ENCODE measurements at places on chromosomes 1 and 21. TPM values are rescaled to one million over a fixed set of nuclear protein-coding genes. Genes with fewer than 3 reads are reported as not detected.

FBLIM1 gene
- total RNA-seq, result 3.8 TPM

GRCh38 chr1:22613951-22614350 is 22.5 kb upstream of the C1QA start:
- H3K36me3 ChIP-seq, result no peaks in the 10 kb centered on the region
- no peak for DNase-seq
- no peak overlapping the region for H3K4me3 ChIP-seq
- H3K4me1 ChIP-seq, result no peaks in the 10 kb centered on the region
- no peak overlapping the region for H3K27ac ChIP-seq

DNA sequence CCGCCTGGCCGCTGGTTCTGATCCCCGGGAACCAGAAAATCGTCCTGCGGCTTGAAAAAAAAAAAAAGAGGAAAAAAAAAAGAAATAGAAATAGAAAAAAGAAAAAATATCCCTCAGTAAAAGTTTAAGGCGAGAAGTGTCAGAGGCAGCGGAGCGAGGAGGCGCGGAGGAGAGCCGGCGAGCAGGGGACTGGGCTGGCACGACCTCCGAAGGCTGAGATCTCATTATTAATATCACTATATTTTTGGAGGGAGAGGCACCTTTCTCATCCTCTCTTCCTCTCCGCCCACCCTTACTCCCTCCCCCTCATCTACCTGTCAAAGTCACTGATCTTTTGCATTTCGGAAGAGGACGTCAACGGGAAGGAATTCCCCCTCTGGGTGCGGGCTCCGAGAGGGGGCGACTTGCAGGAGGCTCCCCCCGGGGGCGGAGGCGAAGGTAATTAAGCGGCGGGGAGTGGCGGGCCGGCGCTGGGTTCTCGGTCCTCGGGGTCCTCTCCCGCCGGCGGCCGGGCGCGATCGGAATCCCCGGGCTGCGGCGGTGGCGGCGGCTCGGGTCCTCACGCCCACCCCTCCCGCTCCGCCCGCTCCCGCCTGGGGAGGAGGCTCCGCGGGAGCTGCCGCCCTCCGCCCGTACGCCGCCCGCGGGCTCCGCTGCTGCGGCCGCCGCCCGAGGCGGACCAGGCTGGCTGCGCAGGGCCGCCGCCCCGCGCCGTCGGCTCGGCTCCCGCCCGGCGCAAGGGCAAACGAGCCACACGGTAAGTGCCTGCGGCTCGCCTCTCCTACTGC is at the start of gene NTNG1:
Gene NTNG1 (plus strand): TSS at position 337 of the 788 bp plus-strand sequence.
- peaks cover 27% of the 10 kb centered on the region for H3K27me3 ChIP-seq
- DNase-seq, result no peak
- H3K4me1 ChIP-seq, result peaks cover 9% of the 10 kb centered on the region
- H3K4me3 ChIP-seq, result peak within 1 kb of the TSS; percentile 69
- H3K36me3 ChIP-seq, result no peaks in the 10 kb centered on the region

DNA sequence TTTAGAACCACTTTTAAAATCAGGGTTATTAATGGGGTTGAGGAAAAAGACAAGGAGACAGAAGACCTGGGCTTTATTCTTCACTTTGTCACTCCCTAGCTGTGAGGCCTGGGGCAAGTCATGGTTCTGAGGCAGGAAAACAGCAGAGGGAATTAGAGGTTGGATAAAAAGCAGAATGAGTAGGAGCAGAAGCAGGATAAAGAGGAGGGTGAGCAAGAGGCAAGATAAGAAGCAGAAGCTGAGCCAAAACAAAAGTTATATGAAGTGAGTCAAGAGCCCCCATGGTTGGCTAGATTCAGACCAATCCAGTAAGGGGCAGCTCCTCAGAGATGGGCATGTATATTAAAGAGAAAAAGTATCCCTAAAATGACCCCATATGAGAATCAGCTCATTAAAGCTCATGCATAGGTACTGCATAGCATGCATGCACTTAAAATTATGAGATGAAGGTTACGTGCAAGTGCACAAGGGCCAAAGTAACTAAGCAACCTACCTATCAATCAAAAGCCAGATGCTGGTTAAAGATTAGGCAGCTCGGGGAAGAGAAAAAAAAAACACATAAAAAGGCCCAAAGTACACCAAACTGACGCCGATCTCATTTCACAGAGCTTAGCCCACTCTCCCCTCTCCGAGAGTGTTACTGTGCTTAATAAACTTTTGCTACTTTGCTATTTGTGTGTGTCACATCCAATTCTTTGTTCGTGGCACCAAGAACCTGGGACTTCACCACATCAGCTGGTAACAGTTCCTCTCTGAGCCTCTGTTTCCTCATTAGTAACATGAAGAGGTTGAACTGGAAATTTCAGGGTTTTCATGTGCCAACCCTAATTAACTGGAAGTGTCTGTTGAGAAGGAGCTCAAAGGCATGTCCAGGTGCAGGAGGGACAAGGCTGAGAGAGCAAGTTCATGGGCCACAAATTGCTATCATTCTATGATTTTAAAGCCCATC is 2.2 kb downstream of the AVPR1B start:
- no peaks in the 10 kb centered on the region for H3K27me3 ChIP-seq
- no peaks in the 10 kb centered on the region for H3K36me3 ChIP-seq
- no peak for DNase-seq
- no peak overlapping the region for H3K4me3 ChIP-seq
- no peaks in the 10 kb centered on the region for H3K4me1 ChIP-seq
- H3K27ac ChIP-seq, result no peak overlapping the region

DNA sequence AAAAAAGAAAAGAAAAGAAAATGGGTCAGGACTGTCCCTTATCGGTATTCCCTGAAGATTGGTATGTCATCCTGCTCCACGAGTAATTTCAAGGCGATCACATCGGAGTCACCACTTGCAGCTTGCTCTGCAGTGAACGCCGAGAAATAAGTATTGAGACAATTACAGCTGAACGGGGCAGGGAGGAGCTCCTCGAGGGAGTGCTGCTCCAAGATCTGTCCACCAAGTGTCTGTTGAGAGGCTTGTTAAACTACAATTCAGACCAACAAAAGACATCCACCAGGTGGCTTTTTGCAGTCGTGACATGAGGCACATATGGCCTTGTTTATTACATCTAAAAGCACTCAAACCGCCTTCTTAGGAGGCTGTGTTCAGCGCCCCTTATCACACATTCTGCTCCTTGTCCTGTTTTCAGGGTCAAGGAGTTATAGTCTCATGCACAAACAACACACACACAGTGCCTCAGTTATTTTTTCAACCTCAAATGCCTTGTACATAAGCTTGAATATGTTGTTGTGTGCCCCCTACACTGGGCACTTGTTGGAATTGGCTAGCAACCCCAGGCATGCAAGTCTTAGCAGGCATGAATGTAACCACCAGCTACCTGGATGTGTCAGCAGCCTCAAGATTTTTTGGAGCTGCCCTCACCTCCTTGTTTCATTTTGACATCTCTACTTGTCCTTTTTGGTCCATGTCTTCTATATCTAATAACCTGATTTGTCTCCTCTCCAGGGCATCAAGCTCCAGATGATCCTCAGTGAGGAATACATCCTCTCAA is 13.0 kb upstream of the CD48 start:
- H3K36me3 ChIP-seq, result no peaks in the 10 kb centered on the region
- H3K27me3 ChIP-seq, result no peaks in the 10 kb centered on the region
- DNase-seq, result no peak
- H3K27ac ChIP-seq, result no peak overlapping the region
- no peak overlapping the region for H3K4me3 ChIP-seq
- no peaks in the 10 kb centered on the region for H3K4me1 ChIP-seq

DNA sequence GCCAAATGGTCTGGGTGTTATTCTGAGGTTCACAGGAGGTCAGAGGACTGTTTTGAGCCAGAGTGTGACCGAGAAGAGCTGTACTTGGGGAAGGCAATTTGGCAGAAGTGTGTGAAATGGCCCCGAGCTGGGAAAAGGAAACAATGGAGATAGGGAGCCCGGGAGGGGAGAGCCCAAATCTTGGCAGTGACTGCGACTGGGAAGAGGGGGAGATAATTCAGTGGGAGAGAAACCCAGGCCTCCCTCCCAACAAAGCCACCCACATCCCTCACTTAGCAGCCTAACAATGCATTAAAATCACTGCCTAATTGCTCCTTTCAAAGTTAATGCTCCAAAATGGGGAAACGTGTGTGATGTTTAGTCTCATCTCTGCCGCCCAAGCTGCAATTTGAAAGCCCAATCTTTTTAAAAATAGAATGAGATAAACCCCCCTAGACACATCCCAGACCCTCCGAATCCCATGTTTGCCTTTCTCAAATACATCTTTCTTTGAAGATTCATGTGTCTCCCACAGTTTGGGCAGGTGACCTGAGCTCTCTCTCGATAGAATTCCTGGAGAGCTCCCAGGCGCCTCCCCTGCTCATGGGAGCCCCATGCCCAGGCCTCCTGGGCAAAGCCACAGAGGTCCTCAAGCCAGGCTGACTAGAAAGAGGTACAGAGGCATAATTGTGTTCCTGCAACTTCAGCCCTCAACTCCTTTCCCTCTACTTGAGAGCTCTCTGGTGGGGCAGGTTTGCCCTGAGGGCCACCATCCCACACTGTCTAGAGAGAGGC is 17.3 kb downstream of the LRRC52 start:
- no peak overlapping the region for H3K4me3 ChIP-seq
- H3K27ac ChIP-seq, result no peak overlapping the region
- H3K27me3 ChIP-seq, result no peaks in the 10 kb centered on the region
- H3K4me1 ChIP-seq, result no peaks in the 10 kb centered on the region
- no peak for DNase-seq

DNA sequence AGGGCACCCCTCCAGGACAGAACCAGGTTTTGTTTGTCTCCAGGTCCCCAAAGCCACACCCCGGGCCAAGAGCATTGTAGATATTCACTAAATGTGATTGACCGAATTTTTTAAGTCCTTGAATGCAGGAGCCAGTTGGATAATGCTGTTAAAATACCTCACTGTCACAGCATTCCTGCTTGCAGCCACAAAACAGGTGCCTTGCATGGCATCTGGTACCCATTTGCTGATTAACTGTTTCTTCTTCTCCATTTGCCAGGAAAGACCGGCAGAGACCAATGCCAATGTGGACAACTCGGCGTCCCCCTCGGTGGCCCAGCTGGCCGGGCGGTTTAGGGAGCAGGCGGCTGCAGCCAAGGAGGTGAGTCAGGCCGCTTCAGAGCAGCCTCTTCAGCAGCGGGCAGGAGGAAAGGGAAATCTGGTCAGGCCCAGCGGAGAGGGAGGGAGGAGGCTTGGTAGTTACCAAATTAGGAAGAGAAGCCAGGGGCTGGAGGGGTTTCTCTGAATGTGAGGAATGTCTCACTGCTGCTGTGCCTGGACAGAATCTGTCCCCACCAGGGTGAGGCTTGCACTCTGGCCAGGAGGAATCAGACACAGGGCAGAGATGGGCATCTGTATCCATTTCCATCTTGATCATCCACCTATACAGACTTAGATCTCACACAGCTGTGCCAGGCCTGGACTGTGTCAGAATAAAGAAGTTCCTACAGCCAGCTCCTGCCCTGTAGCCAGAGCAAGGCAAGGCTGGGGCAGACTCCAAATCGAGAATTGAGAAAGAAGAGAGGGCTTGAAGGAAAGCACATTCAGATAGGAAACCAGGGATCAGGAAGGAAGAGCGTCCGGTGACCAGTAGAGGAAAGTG is 37.9 kb upstream of the MPZL1 start:
- H3K4me1 ChIP-seq, result peaks cover 72% of the 10 kb centered on the region
- H3K27me3 ChIP-seq, result no peaks in the 10 kb centered on the region
- DNase-seq, result peak; percentile 68
- H3K36me3 ChIP-seq, result no peaks in the 10 kb centered on the region
- no peak overlapping the region for H3K4me3 ChIP-seq
- H3K27ac ChIP-seq, result peak overlapping the region; percentile 87
